ENCODE measurements at places on chromosomes 5 and 9. TPM values are rescaled to one million over a fixed set of nuclear protein-coding genes. Genes with fewer than 3 reads are reported as not detected.

DNA sequence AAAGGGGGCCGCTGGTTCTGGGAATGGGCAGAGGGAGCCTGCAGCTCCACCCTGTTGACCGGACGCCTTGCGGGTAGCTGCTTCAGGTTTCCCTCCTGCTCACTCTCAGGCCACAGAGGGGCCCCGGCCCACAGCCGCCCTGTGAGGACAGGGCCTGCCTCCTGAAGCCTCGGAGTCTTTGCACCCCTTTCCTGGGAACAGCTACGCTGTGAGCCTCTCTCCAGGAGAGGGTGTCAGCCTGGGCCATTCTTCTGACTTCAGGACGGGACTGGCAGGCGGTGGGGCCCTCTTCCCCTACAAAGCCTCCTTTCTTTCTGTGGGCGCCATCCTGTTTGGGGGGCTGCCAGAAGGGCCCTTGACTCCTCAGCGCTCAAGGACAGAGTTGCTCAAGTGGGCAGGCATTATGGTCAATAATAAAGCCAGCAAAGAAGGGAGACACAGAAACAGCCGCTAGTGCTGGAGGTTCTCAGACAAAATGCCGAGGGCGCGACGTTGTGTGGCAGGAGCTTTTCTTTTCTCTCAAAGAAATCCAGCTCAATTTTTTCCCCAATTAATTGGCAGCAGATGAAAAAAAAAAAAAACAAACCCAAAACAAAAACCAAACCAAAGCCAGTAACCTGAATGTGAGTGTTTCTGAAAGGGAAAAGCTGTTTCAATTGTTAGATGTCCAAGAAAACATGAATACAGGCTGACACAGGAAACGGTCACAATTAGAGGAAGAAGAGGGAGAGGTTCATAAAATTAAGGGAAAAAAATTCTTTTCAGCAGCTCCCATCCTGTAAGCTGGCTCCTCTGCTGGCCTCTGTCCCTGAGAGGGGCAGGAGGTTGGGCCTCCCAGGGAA is 12.8 kb upstream of the SLC25A51 start:
- H3K4me3 ChIP-seq = no peak overlapping the region
- H3K36me3 ChIP-seq = no peaks in the 10 kb centered on the region
- no peak overlapping the region for H3K27ac ChIP-seq

DNA sequence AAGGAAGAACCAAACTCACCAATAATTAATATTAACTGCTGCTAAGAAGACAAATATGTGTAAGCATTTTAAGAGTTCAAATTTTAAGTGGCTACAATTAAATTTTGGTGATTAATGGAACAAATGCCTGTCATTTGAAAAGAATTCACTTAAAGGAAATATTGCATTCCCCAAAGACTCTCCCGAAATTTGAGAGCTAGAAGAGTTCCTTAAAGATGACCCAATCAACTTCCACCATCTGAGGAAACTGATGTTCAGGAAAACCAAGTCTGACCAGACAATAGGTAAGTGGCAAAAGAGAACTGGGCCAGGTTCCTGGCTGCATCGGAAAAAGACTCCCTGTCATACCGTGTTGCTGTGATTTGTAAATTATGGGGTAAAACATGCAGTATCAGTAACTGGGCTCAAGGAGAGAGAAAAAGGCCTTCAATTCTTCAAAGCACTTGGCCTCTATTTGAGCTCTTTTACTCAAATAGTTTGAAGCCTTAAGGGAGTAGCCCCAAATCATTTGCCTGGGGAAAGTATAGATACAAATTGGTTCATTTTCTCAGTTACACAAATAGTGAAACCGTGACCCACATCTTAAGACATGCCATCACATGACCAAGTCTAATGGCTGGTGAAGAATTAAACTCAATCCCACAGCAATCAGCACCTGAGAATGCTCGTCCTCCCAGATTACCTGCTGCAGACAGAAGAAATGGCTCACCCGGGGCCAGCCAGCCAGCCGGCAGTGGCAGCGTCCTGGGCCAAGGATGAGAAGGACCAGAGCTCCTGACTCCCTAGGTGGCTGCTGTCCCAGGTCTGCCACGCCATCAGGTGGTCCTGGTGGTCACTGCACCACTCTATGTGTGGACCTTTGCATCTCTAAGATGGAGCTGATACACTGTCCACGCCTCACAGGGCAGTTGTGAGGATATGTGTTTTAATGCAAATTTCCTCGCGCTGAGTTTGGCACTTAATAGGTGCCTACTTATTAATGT is 162.9 kb downstream of the TTLL11 start:
- no peaks in the 10 kb centered on the region for H3K27me3 ChIP-seq
- no peak overlapping the region for H3K4me3 ChIP-seq
- H3K36me3 ChIP-seq = no peaks in the 10 kb centered on the region
- peak; percentile 63 for DNase-seq
- H3K27ac ChIP-seq = no peak overlapping the region

DNA sequence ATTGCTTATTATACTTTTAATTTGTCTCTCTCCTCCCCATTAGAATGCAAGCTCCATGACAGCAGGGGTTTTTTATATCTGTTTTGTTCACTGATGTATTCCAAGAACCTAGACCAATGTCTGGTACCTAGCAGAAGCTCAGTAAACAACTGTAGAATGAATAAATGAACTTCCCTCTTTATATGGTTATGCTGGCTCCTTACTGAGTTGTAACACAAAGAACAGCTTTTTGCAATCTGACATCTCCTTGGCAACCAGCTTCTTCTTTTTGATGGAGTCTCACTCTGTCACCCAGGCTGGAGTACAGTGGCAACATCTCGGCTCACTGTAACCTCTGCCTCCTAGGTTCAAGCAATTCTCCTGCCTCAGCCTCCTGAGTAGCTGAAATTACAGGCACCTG is 13.6 kb downstream of the TRMO start:
- no peaks in the 10 kb centered on the region for H3K36me3 ChIP-seq
- H3K27ac ChIP-seq = no peak overlapping the region
- no peak overlapping the region for H3K4me3 ChIP-seq
- H3K27me3 ChIP-seq = no peaks in the 10 kb centered on the region

GRCh38 chr9:108845507-108845906 is 10.3 kb downstream of the ACTL7B start:
- DNase-seq = no peak
- H3K27me3 ChIP-seq = no peaks in the 10 kb centered on the region
- no peak overlapping the region for H3K4me3 ChIP-seq
- H3K27ac ChIP-seq = no peak overlapping the region
- no peaks in the 10 kb centered on the region for H3K4me1 ChIP-seq

SLCO4C1 gene
- 0.80 TPM for polyA plus RNA-seq

DNAJB5 gene
- 25.0 TPM for polyA plus RNA-seq

Measured in H1 (cell line).